ENCODE measurements at places on chromosomes 2 and 18. TPM values are rescaled to one million over a fixed set of nuclear protein-coding genes. Genes with fewer than 3 reads are reported as not detected.

- no peak overlapping the region for H3K4me3 ChIP-seq
- no peaks in the 10 kb centered on the region for H3K4me1 ChIP-seq
- no peaks in the 10 kb centered on the region for H3K27me3 ChIP-seq
Observed at GRCh38 chr2:19819097-19820065, 82.4 kb downstream of the TTC32 start.

DNA sequence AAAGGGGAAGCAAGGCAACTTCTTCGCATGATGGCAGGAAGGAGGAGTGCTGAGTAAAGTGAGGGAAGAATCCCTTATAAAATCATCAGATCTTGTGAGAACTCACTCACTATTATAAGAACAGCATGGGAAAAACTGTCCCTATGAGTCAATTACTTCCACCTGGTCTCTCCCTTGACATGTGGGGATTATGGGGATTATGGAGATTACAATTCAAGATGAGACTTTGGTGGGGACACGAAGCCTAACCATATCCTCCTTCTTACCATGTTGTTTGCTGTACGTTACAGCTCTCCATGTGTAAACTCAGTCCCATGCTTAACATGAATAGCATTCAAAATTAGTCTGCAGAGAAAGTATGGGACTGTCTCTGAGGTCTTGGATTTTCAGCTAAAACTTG, 1096.8 kb upstream of the ACVR2A start:
- no peaks in the 10 kb centered on the region for H3K27me3 ChIP-seq
- no peak overlapping the region for H3K4me3 ChIP-seq
- H3K27ac ChIP-seq = no peak overlapping the region
- no peak for DNase-seq
- H3K4me1 ChIP-seq = no peaks in the 10 kb centered on the region

DNA sequence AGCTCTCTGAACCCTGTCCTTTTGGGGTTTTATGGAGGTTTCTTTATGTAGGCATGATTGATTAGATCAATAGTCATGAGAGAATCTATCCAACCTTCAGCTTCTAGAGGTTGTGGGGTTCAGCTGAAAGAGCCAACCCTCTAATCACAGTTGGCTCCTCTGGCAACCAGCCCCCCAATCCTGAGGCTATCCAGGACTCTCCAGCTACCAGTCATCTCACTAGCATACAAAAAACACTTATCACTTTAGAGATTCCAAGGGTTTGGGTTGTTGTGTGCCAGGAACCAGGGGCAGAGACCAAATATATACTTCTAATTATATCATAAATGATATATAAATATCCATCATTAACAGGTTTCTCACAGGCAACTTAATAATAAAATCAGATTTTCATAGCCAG, 11.7 kb downstream of the WDPCP start:
- no peak overlapping the region for H3K4me3 ChIP-seq
- H3K4me1 ChIP-seq = no peaks in the 10 kb centered on the region
- H3K27ac ChIP-seq = no peak overlapping the region
- H3K36me3 ChIP-seq = no peaks in the 10 kb centered on the region
- DNase-seq = no peak
- no peaks in the 10 kb centered on the region for H3K27me3 ChIP-seq

DNA sequence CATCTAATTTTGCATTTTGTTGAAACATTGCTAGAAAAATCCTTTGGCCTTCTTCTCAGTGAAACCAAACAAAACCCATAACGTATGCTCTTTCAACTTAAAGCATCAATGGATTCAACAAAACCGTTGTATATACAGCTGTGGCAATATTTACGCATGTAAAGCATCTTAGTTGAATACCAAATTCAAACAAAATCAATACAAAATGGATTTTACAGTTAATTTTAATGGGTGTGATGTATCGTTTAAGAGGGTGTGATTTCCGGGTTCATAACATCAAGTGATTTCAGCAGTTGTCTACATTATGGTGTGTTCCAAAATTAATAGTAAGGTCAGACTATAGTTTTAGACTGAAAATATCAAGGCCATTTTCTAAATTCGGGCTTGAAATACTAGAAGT, 198.2 kb downstream of the TGIF1 start:
- H3K27ac ChIP-seq = no peak overlapping the region
- H3K36me3 ChIP-seq = no peaks in the 10 kb centered on the region
- no peaks in the 10 kb centered on the region for H3K27me3 ChIP-seq
- DNase-seq = no peak

DNA sequence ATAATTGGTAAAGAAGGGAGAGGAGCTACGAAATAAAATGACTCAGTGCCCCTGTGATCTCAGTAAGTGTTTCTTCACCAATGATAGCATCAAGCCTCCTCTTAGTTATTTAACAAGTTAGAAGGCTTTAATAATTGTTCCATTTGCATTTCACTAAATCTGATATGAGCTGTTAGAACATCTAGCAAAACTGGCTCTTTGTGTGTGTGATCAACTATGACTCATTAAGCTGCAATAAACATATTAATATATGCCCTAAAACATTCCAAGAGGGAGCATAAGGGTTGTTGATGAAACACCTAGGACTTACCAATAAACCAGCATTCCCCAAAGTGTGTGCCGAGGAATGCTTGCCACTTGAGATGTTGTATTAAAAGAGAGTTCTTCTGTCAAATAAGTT, 115.2 kb downstream of the OSBPL6 start:
- no peaks in the 10 kb centered on the region for H3K27me3 ChIP-seq
- no peaks in the 10 kb centered on the region for H3K36me3 ChIP-seq
- H3K27ac ChIP-seq = no peak overlapping the region
- H3K4me1 ChIP-seq = no peaks in the 10 kb centered on the region

DNA sequence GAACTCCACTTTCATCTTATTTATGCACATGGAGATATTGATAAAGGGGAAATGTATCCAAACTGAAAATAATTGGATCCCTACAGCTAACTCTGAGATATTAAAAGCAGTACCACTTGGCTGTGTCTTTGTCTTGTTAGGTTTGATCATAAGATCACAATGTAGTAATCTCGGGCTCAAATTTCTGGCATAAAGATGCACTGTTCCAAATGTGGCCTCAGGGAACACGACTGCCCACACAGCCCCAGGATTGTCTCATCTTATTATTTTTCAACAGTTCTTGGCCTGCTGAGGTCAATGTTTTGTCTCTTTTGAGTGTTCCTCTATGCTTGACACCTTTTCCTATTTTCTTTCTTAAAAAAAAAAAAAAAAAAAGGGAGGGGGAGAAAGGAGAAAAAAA, 114.1 kb downstream of the GBX2 start:
- no peak overlapping the region for H3K27ac ChIP-seq
- H3K36me3 ChIP-seq = no peaks in the 10 kb centered on the region
- H3K27me3 ChIP-seq = no peaks in the 10 kb centered on the region
- no peak for DNase-seq
- H3K4me3 ChIP-seq = no peak overlapping the region

GRCh38 chr2:49444005-49444404, 289.7 kb upstream of the FSHR start:
- no peaks in the 10 kb centered on the region for H3K27me3 ChIP-seq
- no peak overlapping the region for H3K4me3 ChIP-seq
- DNase-seq = no peak

GRCh38 chr18:74152857-74153256, 4.5 kb downstream of the TIMM21 start:
- H3K4me1 ChIP-seq = peaks cover 6% of the 10 kb centered on the region
- H3K4me3 ChIP-seq = no peak overlapping the region

DNA sequence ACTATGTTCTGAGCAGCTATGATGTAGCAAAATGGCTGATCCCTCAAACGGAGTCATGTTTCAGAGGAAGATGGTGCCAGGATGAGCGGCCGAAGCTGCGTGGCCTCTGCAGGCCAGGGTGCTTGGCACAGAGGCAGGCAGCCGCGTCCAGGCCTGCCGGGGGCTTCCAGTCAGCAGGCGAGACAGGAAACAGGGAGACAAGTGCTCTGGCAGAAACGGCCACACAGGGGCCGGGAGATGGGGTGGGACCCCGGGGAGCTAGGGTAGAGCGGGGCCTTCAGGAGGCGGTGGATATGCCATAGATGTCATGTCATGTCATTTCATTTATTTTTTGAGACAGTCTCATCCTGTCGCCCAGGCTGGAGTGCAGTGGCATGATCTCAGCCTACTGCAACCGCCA, 50.7 kb downstream of the EIPR1 start:
- no peak for DNase-seq
- no peaks in the 10 kb centered on the region for H3K27me3 ChIP-seq

SCLY gene
- total RNA-seq = 19.1 TPM

ALPI gene
- not detected for total RNA-seq

SIX2 gene
- 0.48 TPM for total RNA-seq

SERPINB13 gene
- total RNA-seq = not detected

RSAD2 gene
- 0.51 TPM for total RNA-seq

POTEJ gene
- not detected for total RNA-seq

Measured in uterus (tissue), 4 donors.